ENCODE measurements at places on chromosomes 6 and 20.
A peak's percentile ranks its signal among the peaks of the same experiment; 100 is the strongest.

- no peak for DNase-seq
Observed at GRCh38 chr6:7390226-7390878, 744 bp downstream of the RIOK1 start.

GRCh38 chr20:56715902-56716519 lies 86.9 kb downstream of the TFAP2C start:
- DNase-seq: no peak

DNA sequence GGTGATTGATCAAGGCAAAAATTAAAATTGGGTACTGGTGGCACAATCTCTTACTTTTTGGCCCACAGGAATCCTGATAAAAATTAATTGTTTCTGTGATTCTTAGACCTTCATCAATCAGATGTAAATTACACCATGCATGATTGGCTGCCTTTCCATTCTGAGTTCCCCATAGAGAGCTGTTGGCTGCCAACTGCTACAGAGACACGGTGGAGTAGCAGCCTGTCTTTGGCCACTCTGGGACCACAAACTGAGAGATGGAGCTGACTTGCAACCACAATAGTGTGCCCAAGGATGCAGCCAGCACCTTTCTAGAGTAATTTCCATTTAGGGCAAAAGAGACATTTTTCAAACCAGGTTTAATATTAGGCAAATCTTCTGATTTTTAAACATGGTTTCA lies 274.3 kb upstream of the MMS22L start:
- no peak for DNase-seq

GRCh38 chr6:123000244-123000770 lies 4.3 kb downstream of the CLVS2 start:
- DNase-seq: no peak

GRCh38 chr6:24910961-24911725 lies 24.6 kb downstream of the RIPOR2 start:
- DNase-seq: peak; percentile 80

GRCh38 chr20:62190639-62191411 lies 8.0 kb downstream of the MTG2 start:
- DNase-seq: no peak

DNA sequence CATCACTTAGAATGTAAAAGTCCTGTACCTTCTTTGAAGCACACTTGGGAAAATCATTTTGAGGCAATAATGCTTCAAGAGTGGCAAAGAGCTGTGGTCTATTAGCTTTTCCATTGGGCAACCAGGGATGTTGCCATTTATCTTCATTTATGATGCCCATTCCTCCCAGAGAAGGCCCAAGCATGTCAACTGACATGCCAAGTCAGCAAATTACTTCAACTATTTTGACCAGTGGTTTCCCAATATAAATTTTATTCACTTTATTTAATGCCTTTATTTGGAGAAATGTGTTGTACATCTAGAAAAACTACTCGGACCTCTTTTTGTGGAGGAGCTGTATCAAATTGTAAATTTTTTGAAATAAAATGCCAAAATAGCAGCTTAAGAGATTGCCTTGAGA lies 164.1 kb upstream of the PCSK2 start:
- DNase-seq: no peak

- DNase-seq: no peak
Observed at GRCh38 chr6:150116200-150116800, 26.5 kb upstream of the PPP1R14C start.

- DNase-seq: no peak
Observed at GRCh38 chr6:158422629-158423238, 110.5 kb downstream of the TULP4 start.

DNA sequence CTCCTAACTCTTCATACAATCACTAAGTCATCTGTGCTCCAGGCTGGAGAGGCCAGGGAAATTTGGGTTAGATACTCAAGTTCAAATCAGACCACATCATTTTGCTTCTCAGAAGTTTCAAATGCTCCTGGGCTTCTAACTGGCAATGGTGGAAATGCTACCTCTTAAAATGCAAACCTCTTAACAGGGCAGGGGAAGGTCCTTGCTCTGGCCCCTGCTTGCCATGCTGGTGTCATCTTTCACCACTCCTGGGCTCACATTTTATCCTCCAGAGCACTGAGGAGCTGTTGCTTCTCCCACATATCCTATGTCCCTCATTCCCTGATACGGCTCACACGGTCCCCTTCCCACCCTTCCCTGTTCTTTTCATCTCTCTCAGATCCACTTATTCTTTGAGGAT lies 41.8 kb upstream of the NT5E start:
- DNase-seq: no peak

DNA sequence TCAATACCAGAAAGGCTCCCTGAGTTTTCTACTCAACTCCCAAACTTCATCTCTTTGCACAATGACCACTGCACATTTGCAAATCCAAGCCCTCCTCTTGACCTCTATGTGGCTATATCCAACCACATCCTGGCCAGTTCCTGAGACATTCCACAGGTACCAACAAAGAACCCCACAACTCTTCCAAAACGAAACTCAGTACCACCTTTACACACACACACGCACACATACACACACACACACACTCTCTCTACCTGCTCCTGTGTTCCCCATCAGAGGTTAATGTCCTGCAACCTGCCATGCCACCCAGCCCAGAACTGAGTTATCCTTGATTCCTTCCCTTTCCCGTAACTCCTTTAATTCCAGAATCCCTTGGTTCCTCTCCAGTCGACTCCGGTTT lies 58.5 kb downstream of the CHD6 start:
- no peak for DNase-seq

GRCh38 chr6:18380158-18380836 lies 6.9 kb upstream of the RNF144B start:
- DNase-seq: no peak

DNA sequence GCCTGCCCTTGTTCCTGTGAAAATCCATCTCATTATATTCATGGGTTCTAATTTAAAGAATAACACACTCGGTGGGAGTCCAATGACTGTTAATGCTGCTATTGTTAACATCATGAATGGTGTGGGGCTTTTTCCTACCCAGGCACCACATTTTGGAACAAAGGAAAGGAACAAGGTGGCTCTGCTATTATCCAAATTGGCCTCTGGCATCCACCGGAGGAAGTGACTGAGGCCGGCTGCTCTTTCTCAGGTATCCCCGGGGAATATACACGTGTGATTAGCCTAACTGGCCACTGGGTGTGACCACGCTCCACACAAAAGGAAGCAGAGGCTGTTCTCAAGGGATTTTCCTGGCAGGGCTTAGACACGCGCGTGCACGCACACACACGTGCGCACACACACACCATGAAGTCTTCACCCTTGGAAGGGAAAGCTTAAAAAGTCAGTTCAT lies 601.2 kb upstream of the ARID1B start:
- no peak for DNase-seq

- no peak for DNase-seq
Observed at GRCh38 chr6:136073216-136073615, 176.9 kb downstream of the MTFR2 start.

- no peak for DNase-seq
Observed at GRCh38 chr6:13165502-13166172, 162.7 kb downstream of the TBC1D7 start.

DNA sequence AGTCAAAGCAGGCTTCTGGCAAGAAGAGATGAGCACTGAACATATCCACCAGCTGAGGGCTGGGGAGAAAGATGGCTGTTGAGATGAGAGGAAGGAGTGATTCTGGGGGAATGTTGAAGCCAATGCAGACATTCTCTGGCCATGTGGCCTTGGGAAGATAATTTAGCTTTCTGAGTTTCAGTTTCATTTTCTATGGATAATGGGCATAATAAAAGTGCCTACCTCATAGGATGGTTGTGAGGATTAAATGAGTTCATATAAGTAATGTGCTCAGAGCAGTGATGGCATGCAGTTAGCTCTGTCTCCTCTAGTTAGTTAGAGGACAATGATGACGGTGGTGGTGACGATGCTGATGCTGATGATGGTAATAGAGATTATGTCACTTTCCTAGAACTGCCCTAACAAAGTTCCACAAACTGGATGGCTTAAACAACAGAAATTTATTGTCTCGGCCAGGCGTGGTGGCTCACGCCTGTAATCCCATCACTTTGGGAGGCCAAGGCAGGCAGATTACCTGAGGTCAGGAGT lies 18.5 kb upstream of the KCNK5 start:
- no peak for DNase-seq

DNA sequence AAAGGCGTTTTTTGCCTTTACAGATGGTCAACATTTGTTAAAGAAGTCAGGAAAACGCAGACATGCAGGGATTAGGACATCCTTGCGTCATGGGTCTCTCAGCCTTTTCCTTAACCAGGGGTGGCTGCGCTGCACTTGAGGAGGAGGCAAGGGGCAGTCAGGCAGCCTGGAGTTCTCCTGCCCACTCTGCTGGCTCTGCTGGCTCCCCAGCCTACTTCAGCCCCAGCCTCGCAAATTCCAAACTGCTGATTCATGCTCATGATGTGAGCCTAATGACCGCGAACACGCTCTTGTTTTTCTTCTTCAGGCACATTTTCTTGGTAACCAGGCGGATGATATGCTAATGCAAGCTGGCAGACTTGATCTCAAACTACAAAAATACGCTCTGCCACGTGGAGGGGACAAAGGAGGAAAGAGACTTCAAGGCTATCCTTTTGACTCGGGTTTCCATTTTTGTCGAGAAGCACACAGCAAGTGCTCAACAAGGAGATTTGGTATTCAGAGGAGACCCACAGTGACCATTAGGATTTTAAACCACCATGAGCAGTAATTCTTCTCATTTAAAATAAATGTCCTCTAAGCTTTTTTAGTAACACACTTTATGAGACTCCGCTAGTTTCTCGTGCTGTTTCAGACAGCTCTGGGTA lies 290.3 kb upstream of the STXBP5 start:
- DNase-seq: no peak

DNA sequence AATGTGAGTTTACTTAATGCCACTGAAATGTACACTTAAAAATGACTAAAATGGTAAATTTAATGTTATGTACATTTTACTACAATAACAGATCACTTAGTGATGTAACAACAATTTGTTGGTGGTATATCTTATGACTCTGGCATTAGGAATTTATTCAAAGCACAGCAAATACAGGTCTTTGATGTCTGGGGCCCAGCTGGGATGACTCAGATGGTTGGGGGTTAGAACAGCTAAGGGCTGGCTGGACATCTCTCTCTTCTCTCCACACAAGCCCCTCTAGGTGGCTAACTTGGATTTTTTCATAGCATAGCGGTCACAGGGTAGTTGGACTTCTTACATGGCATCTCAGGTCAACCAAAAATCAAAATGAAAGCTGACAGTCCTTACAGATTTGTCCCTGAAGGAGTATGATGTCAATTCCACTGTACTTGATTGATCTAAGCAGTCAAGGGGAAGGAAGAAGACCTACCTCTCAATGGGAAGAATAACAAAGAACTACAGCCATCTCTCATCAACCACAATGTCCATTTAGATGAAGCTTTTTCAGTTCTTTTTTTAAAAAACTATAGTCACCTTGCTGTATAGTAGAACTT lies 37.5 kb upstream of the LCA5 start:
- no peak for DNase-seq

DNA sequence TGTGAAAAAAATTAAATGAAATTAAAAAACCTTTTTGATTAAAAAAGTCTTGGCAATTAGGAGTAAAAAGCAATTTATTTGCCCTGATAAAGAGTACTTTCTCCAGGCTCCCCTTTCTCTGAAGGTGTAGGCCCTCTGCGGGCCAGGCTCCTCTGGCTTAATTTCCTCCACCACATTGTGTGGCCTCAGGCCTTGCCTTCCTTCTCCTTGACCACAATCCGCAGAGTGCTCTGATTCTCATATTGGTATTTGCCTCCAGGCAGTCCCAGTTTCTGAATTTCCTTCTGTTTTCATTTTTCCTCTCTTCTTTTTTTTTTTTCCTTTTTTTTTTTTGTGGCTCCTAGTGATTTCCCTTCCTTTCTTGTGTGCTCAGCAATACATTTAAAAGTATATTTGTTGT lies 96.4 kb downstream of the AIG1 start:
- DNase-seq: no peak

GRCh38 chr20:46021361-46022359 lies 7.4 kb upstream of the SLC12A5 start:
- DNase-seq: peak; percentile 78

DNA sequence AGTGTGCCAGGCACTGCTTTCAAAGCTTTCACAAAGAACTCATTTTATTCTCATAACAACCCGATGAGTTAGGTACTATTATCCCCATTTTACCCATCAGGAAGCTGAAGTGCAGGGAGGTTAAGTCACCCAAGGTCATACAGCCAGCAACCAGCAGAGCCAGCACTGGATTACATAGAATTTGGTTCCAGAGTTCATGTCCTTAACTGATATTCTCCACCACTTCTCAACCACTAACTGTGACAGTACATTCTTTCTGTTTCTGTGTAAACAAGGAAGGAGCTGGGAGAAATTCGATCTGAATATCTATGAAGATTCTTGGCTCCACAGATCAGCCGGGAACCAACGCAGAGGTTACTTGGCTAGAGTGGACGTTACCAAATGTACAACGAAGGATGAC lies 98.0 kb downstream of the KIF16B start:
- DNase-seq: no peak

DNA sequence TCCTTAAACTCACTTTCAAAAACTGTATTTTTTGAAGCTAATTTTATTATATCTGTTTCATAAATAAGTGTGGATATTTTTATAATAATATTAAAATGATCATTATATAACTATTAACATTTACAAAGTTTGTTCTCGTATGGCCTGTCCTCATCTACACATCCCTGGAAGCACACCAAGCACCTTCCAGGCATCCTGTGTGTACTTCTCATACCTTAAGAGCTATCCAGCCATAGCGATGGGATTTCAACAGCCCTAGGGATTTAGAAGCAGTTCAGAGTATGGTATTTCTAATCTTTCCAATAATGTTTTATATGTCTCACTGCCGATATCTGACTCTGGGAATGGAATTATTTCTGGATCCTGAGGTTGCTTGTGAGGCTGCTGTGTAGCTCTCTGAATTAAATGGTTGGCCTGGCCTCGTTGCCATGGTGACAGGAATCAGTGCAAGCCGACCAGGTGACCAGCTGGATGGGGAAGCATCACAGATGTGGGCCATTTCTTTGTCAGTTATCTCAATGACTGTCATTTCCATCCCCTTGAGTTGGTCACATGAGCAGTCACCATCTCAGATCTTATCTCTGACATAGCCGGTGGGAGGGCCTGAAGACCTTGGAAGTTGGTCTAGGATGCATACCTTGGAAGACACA lies 265.2 kb upstream of the RIN2 start:
- no peak for DNase-seq

GRCh38 chr6:57137350-57137749 lies 34.8 kb upstream of the BAG2 start:
- no peak for DNase-seq

DNA sequence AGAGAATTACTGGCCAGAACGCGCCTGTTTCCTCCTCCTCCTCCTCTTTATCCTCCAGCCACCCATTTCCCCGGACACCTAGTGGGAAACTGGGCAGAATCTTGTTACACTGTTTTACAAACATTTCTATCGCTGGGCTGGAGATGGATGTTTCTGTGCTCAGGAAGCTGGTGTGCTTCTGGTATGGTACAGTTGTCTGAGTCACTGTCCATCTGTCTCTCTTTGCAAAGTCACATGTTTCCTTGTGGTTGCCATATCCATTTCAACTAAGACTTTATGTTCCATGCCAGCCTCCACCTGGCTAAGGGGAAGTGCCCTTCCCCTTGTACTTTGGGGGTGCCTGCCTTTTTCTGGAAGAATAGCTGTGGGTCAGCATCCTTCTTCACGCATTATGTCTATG lies 52.9 kb upstream of the SLC22A16 start:
- DNase-seq: no peak

Measured in activated effector memory CD4-positive, alpha-beta T cell treated with anti-CD3 and anti-CD28 coated beads, Interleukin-2, amount 50 U/mL, for 16 hours (primary cell).